ENCODE measurements at places on chromosomes 7 and 10.

- no peak for DNase-seq
Measured at GRCh38 chr10:15152556-15152955, 15.9 kb downstream of the NMT2 start.

DNA sequence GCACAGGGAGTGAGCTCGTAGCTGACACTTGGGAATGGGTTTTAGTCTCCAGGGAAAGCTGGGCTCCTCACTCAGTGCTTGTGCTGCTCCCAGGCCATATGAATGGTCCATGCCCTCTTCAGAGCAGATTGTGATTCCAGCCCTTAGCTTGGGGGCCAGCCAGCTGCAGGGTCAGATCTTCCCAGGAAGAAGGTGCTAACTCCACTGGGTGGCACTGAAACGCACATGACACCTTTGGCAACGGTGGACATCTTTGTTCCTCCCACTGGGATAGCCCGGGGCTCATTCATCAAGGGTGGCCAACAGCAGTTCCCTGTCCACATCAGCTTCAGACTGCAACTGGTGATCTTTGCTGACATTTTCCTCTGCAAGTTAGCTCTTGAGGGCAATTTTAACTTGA is 129.2 kb downstream of the DYNC2I1 start:
- no peak for DNase-seq

GRCh38 chr10:31134311-31134952 is 102.8 kb upstream of the ZNF438 start:
- DNase-seq: peak; percentile 23

DNA sequence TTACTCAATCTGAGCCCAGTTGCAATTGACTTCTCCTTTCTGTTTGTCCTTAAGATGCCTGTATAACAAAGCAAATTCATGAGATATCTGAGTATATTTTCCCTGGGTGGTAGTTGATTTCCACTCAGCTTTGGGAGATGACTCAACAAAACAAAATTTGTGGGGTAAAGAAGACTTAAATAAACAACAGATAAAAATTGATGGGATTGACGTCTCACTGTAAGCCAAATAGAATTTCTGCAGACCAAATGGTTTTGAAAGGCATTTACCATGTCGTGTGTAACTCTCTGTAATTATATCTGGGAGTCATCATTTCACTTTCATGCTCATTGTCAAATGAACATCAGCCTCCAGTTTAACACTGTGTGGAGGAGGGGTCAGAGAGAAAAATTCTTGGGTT is 255.4 kb upstream of the MYO3A start:
- no peak for DNase-seq

DNA sequence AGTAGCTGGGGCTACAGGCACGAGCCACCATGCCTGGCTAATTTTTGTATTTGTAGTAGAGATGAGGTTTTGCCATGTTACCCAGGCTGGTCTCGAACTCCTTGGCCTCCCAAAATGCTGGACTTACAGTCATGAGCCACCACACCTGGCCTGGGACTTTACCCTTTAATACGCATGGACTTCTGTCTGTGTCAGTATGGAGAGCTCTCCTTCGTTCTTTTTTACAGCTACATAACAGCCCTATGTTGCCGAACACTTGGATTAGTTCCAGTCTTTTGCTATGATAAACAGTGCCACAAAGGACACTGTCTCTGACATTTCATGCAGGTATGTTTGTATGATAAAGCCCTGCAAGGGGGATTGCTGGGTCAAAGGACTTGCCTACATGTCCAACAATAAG is 10.9 kb upstream of the OAT start:
- no peak for DNase-seq

DNA sequence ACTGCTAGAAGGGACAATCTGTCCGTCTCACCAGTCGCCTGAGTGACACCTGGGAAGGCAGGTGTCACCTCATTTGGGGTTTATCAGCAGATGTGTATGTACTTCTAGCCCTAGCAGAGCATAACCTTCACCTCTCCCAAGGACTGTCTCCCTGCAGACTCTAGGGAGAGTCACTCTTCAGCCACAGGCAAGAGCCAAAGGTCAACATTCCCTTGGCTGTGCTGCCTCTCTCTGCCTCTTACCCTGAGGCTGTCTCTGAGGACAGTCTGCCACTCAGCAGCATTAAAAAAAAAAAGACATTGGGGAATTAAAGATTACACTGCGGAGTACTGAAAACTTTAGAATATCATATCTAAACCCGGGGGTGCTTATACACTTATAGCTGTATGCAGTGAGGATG is 377.7 kb upstream of the FZD8 start:
- DNase-seq: no peak

GRCh38 chr10:69348816-69349541 is 67.7 kb downstream of the TACR2 start:
- DNase-seq: no peak

DNA sequence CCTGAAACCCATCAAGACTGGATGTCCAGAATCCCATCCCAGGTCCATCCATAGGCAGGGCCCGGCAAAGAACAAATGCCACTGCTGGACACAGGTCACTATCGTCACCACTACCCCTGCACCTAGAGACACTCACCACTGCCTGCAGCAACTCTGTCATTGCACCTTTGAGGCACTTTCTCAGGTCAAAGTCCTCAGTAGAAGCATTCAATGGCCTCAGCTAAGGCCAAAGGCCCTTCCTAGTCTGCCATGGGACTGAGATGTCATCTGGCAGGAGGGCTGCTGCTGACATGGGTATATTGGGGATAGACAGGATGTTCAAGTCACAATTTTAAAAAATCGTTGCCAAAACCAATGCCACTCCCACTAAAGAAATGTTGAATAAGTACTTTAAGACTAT is 58.7 kb downstream of the GPAM start:
- no peak for DNase-seq

DNA sequence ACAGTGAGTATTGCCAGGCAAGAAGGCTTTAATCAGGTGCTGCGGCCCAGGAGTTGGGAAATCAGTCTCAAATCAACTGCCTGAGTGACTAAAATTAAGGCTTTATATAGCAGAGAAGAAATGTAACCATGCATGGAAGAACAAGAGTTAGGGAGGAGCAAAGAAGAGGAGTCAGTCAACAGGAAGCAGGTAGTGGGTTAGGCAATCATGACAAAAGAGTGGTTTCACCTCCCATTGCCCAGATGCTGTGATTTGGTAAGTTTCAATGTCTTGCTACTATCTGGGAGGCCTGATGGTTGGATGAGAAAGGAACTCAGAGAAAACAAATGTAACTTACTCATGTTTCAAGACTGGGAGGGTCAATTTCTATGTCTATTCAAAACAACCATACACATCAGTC is 998.3 kb downstream of the GATA3 start:
- no peak for DNase-seq

DNA sequence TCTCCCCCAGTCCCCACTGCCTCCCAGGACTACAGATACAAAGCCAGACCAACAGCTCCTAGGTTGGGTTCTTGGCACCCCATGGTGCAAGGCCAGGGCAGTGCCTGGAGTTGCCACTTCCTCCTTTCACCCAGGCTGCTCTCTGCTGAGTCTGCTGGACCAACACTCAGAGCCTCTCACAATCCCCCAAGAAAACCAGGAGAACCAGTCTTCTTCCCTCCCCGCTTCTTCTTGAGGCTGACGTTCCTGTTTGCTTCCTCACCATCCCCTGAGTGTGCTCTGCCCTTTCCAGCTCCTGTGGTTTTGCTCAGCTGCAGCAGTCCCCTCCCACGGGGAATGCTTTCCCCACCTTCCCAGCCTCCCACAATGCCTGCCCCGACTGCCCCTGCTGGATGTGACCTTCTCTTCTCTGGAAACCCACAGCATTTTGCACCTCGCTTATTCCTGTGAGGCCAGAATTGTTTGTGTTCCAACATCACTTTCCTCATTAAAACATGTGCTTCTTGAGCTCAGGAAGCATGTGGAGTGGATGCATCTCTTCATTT is 89.9 kb downstream of the GOLGA7B start:
- DNase-seq: no peak

DNA sequence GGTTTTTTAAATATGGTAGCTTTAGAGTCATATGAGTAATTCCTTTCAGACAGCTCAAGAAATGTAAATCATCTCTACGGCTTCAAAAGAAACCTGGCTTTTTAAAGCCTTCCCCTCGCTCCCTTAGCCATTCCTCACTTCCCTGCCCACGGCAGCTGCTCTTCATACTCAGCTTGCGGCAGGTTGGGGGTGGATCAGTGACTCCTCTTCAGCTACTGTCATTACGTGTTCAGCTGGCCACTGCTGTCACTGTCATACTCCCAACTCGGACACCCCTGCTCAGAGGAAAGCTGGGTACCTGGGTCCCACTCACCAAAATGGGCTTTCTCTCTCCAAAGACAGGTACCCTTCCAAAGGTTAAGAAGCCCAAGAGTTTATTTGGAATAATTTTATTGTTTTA is 6.6 kb downstream of the YWHAG start:
- DNase-seq: peak; percentile 16

DNA sequence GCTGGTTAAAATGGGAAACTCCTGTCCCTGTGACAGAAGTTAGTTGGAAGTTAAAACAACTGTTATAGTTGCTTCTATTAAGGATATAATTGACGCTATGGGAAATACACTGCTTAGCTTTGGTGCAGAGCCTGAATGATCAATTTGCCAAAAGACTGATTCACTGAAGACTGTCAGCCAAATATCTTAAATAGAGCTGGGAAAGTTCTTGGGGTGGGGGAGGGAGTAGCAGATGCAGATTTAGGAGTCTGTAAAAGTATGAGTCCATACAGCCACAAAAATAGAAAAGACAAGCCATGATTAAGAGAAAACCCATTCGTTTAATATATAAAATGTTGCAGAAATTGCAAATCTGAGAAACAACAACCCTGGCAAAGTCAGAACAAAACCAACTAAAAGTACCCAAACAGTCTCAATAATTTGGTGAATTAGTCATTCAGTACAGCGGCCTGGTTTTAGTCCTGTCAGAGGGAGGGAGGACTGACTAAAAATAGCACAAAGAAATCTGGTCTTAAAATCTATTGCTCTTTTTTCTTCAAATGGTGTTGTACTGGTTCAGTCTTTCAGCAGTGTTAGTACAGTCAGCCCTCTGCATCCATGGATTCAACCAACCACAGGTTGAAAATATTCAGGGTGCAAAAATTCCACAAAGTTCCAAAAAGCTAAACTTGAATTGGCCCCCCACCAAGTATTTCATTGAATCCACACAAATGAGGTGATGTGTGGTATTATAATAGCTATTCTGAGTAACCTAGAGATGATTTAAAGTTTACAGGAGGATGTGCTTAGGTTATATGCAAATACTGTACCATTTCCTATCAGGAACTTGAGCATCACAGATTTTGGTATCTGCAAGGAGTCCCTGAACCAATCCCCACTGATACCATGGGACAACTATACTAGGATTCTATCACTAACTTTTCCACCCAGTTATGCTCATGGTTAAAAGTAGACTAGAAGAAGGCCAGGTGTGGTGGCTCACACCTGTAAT is 30.0 kb downstream of the STK17A start:
- DNase-seq: no peak

- no peak for DNase-seq
Measured at GRCh38 chr10:4088354-4089066, 303.5 kb upstream of the KLF6 start.

- no peak for DNase-seq
Measured at GRCh38 chr7:20964281-20964918, 177.7 kb upstream of the SP8 start.

DNA sequence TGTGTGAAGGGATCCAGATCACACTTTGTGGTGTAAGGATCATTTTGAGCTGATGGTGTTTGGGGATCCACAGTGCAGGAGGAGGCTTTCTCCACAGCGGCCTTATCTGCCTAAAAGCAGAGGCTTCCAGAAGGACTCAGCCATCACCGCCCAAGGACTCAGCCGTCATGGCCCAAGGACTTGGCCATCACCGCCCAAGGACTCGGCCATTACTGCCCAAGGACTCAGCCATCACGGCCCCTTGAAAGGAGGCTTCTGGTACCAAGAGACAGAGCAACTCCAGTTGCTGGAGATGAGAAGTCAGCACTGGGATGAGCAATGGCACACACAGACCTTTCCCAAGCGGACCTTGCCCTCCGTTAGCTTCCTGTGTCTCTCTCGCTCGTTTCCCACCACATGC is 6.0 kb upstream of the CFAP46 start:
- DNase-seq: no peak

DNA sequence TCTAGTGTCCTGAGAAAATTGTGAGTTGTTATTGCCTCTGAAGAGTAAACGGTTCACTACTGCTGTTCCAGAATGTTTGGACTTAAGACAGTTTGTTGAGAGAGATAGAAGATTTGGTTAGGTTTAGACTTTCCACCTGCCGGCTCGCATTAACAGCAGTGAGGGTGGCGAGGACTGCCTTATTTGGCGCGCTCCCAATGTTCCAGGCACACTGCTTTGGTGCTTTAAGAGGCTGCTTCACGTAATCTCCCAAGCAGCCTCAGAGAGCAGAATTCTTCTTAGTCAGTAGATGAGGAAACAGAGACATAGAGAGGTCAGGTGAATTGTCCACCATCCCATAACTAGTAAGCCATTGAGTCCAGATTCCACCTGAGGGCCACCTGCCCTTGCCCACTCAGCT is 41.1 kb downstream of the GLRX3 start:
- no peak for DNase-seq

DNA sequence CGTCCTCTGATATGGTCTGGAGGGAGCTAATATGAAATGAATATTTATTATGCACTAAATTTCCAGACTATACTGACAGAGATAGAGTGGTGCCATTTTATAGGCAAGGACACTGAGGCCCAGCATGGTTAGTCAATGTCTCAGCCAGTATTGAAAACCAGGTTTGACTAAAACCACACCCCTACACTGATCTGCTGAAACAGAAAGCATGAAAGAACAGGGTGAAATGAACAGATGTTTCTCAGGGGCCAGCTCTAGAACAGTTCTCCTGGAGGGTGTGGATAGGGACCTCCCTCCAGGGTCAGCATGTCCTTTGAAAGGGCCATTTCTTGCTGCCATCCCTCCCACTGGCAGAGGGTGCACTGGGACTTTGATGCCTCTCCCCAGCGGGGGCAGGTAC is 700.5 kb downstream of the GRID1 start:
- DNase-seq: no peak

DNA sequence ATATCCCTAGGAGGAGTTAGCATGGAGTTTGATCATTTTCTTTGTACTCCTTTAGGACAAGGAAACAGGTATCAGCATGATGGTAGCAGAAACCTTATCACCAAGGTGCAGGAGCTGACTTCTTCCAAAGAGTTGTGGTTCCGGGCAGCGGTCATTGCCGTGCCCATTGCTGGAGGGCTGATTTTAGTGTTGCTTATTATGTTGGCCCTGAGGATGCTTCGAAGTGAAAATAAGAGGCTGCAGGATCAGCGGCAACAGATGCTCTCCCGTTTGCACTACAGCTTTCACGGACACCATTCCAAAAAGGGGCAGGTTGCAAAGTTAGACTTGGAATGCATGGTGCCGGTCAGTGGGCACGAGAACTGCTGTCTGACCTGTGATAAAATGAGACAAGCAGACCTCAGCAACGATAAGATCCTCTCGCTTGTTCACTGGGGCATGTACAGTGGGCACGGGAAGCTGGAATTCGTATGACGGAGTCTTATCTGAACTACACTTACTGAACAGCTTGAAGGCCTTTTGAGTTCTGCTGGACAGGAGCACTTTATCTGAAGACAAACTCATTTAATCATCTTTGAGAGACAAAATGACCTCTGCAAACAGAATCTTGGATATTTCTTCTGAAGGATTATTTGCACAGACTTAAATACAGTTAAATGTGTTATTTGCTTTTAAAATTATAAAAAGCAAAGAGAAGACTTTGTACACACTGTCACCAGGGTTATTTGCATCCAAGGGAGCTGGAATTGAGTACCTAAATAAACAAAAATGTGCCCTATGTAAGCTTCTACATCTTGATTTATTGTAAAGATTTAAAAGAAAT is 4.8 kb downstream of the BAMBI start:
- DNase-seq: no peak

GRCh38 chr10:77405771-77406241 is 231.8 kb downstream of the KCNMA1 start:
- DNase-seq: no peak

- DNase-seq: no peak
Measured at GRCh38 chr7:7185371-7185989, 3.1 kb downstream of the C1GALT1 start.
